ENCODE measurements at places on chromosomes 7 and 10. TPM values are rescaled to one million over a fixed set of nuclear protein-coding genes. Genes with fewer than 3 reads are reported as not detected.
A peak's percentile ranks its signal among the peaks of the same experiment; 100 is the strongest.

- ATAC-seq = no peak
Observed at GRCh38 chr10:48804740-48805182, 120.1 kb downstream of the WDFY4 start.

- peak; percentile 47 for ATAC-seq
Observed at GRCh38 chr10:88379575-88379974, 203.5 kb downstream of the RNLS start.

The DLX6 gene
- total RNA-seq = not detected

The MCM10 gene
- 36.4 TPM for total RNA-seq

The CDK14 gene
- total RNA-seq = 1.4 TPM

DNA sequence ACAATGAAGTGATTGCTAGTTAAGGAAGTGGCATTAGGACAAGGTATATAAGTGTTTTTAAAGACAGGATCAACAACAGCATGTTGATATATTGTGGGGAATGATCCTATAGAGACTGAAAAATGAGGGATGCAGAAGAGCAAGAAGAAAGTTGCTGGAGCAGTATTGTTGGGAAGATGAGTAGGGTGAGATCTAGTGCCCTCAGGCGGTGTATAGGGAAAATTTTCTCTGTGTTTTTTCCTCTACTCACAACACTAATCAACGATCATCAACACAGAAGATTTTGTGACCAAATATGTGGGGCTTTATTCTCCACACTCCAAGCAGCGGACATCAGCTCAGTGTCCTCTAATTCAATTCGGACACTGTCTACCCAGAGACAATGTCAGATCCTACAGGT lies 9.6 kb upstream of the PTTG1IP2 start:
- ATAC-seq = no peak

DNA sequence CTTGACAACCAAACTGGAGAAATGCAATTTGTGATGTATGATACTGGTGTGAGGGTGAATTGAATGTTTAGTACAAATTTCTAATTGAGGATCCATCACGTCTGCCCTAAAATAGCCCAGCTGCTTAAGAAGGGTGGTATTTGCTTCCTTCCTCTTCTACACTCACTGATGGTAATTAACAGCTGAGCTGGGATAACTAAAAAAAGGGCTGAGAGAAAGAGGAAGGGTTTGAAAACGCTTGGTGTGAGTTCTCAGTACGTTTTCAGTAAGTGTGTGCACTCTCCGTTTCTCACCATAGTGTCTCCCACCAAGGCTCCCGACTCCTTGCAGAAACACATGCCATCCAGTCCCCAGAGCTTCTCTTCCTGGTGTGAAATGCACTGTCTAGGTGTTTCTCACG lies 54.3 kb downstream of the MAP3K8 start:
- ATAC-seq = no peak

Measured in activated T-helper 17 cell treated with anti-CD3 and anti-CD28 coated beads, Interleukin-2, amount 50 U/mL, for 72 hours (primary cell).